Endodermal cell (in vitro differentiated cells): ENCODE measurements at places on chromosomes 2 and 18.

DNA sequence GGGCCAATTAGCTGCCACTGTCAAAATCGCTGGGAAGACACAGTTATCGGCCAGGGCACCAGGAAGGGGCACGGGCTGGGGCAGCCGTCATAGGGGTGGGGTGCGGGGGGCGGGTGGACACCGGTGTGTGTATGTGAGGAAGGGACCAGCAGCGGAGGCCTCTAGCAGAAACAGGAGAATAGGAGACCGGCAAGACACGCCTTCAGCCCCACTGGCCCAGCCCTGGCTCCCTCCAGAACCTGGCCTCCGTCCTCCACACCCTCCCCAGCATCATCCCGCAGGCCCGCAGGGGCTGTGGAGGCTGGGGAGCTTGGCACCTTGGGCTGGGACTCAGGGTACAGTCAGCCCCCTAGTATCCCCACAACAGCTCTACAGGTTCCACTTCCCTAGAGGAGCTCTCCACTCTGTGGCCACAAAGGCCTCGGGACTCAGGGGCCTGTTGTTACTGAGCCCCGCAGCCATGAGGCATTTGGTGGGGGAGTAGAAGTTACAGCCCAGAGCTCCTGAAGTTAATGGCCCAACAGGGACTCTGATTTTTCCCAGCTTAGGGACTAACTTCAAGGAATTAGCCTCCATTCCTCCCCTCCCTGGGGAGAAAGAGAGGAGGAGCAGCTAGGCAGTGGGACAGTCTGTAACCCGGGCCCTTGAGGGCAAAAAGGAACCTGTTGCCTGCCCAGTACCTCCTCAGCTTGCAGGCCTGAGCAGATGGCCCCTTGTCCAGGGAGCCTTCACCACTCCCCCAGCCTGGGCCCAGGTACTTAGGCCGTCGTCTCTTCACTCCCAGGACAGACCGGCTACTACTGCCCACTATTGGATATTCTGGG lies 19.9 kb downstream of the SH2D6 start:
- peak; percentile 79 for DNase-seq

DNA sequence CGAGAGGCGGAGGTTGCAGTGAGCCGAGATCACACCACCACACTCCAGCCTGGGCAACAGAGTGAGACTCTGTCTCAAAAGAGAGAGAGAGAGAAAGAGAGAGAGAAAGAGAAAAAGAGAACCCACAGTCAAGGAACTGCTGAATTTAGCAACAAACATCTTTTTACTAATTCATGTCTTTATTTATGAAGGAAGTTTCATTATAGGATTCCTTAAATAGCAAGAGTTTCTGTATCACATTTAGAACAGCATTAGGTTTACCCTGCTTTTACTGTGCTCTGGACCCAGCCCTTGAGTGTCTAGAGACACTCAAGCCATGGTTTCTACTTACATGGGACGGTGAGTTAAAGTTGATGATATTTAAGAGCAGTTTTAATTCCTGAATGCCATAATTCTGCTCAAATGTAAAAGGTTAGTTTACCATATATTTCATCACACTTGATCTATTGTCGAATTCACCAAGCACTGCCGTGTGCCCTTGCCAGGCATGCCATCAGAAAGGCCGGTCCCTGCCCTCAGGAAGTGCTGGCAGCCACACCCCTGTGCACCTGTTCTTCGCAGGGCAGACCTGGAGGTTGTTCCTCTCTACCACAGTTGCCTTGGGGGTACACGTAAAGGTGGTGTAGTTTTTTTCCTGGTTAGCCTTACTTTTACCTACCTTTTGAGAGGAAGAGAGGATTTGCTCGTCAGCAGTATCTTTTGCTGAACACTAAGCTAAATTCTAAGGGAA lies 153.3 kb downstream of the LDLRAD4 start:
- DNase-seq = no peak

- DNase-seq = no peak
These were observed 32.2 kb upstream of the RPE start for GRCh38 chr2:209970271-209970670.

DNA sequence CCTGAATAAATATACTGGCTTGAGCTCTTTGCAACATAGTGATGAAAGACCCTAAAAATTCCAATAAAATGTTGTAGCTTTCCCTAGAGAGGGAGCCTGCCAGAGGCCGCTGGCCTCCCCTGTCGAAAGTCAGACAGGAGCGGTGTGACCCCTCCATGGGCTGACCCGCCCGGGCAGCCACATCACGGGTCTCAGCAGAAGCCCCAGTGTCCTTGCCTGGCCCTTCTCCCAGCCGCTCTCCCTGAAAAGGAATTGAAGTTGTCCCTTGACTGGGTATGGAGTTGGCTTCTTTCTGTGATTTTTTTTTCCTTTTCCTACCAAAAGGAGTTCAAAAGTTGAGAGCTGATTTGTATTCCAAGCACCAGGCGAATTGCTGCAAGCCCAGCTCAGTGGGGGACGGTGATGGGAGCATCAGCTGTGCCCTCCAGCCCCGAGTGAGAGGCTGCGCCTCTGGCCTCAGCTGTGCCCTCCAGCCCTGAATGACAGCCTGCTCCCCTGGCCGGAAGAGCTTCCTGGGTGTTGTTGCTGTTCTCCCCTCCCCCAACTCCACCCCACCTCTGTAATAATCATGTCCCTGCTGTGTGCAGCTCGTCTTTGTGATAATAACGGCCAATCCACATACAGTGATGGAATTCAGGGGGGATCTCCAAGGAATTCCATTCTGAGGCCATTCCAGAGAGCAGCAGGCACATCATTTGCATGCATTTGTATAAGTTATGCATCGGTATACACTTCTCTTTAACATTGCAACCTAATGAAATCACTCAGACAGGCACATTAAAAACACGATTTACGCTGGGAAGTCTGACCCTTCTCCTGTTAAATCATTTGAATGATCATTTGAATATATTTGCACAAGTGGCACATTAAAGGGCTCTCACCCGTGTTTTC lies 501.0 kb downstream of the EIPR1 start:
- peak; percentile 47 for DNase-seq

DNA sequence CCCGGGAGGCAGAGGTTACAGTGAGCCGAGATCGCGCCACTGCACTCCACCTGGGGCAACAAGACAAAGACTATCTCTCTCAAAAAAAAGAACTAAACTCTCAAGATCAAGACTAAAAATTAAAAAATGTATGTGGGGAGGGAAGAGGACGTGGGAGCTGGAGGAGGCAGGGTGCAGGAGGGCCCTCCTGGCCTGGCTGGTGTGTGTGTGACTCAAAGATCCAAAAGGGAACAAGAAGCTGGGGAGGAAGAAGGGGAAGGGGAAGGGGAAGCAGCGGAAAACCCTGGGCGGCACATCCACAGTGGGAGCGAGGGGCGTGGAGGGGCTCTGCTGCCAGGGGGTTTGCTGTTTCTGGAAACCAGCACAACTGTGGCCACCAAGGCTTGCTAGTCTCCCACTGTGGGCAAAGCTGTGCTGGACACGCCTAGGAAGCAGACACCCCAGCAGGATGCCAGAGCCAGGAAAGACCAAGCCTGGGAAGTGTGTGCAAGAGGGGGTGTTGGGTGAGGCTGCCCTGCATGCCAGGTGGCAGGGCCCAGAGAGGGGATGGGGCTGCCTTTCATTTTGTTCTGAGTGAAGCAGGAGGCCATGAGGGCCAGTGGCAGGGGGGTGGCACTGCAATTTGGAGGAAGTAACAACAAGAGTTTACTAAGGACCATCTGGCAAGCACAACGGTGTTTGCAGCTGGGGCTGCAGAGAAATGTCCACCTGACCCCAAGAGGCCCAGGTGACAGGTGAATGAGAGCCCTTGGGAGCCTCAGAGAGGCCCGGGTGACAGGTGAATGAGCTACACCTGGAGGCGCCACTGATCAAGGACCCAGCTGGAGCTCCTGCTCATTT lies 44.5 kb downstream of the ANO7 start:
- no peak for DNase-seq

DNA sequence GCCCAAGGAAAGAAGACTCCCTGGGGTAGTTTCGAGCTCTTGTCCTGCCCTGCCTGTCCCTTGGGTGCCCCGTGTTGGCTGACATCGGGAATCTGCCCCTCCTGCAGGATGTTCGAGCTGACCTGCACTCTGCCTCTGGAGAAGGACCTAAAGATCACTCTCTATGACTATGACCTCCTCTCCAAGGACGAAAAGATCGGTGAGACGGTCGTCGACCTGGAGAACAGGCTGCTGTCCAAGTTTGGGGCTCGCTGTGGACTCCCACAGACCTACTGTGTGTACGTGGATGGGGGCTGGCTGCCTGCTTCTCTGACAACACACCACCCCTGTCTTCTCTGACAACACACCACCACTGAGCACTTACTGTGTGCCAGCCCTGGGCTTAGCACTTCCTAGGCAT lies 210.8 kb downstream of the DYSF start:
- peak; percentile 35 for DNase-seq

- peak; percentile 87 for DNase-seq
These were observed at the start of gene GPR55 for GRCh38 chr2:230924470-230925341. GPR55 (minus strand) TSS chr2:230925242; CDS start chr2:230910962, 14,280 bp downstream.

- peak; percentile 87 for DNase-seq
These were observed 919 bp upstream of the PCBP1 start for GRCh38 chr2:70086278-70086837.

GRCh38 chr2:190459881-190460280 lies 51.7 kb downstream of the MFSD6 start:
- DNase-seq = no peak

DNA sequence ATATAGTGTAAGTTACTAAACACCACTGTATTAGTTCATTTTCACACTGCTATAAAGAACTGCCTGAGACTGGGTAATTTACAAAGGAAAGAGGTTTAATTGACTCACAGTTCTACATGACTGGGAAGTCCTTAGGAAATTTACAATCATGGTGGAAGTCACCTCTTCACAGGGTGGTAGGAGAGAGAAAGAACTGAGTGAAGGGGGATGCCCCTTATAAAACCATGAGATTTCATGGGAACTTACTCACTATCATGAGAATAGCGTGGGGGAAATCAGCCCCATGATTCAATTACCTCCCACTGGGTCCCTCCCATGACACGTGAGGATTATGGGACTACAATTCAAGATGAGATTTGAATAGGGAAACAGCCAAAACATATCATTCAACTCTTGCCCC lies 618.0 kb downstream of the NYAP2 start:
- no peak for DNase-seq

DNA sequence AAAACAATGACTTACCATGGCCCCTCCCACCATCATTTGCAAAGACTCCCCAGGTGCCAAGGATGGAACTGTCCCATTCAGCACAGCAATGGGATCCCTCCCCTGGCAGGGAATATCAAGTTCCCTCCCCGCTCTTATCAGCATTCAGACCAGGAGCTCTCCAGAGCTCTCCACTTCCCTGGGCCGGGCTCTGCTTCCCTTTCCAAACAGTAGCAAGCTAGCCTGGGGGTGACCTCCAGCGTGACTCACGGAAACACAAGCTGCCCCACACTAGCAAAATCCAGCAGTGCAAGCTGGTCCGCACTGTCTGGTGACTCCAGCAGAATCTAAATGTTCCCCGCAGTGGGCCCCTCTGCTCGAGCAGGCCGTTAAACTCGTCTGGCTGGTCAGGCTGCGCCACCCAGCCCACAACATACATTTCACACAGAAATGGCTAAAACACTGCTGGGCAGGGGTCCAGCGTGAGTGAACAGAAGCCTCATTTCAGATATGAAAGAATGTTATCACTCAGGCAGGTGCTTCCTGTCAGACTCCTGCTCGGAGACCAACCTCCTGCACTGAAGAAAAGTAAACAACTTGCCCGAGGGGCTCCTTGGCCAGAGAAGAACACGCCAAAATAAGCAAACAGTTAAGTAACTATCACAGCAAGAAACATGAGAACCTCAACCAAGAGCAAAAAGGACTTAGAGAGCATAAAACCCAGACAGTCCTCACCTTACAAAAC lies 33.9 kb downstream of the STAT1 start:
- no peak for DNase-seq

- no peak for DNase-seq
These were observed 820.4 kb downstream of the GALR1 start for GRCh38 chr18:78069784-78070664.

DNA sequence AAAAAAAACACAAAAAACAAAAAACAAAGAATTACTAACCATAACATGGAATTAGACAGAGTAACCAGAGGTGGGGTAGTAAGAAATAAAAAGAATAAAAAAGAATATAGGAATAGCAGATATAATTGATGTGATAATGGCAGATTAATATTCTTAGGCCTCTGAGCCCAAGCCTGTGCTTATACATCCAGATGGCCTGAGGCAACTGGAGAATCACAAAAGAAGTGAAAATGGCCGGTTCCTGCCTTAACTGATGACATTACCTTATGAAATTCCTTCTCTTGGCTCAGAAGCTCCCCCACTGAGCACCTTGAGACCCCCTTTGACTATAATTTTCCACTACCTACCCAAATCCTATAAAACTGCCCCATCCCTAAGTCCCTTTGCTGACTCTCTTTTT lies 95.1 kb upstream of the MSH6 start:
- no peak for DNase-seq

DNA sequence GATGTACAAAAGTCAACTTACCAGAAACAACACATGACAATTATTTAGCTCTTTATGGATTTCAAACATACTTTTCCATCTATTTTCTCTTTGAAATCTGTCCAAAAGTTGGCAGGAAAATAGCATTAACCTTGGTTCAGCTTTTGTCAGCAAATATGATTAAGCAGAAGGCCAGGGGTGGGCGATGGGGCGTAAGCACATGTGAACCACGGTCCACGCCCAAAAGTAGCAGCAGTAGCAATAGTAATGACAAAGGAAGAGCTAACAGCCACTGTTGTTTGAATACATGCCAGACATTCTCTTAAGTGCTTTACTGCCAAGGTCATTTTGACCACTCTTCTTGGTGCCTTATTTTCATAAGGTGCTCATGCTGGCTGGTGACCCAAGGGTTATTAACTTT lies 73.5 kb downstream of the ANTXR1 start:
- no peak for DNase-seq

GRCh38 chr2:237048595-237048994 lies 37.1 kb upstream of the COPS8 start:
- no peak for DNase-seq

DNA sequence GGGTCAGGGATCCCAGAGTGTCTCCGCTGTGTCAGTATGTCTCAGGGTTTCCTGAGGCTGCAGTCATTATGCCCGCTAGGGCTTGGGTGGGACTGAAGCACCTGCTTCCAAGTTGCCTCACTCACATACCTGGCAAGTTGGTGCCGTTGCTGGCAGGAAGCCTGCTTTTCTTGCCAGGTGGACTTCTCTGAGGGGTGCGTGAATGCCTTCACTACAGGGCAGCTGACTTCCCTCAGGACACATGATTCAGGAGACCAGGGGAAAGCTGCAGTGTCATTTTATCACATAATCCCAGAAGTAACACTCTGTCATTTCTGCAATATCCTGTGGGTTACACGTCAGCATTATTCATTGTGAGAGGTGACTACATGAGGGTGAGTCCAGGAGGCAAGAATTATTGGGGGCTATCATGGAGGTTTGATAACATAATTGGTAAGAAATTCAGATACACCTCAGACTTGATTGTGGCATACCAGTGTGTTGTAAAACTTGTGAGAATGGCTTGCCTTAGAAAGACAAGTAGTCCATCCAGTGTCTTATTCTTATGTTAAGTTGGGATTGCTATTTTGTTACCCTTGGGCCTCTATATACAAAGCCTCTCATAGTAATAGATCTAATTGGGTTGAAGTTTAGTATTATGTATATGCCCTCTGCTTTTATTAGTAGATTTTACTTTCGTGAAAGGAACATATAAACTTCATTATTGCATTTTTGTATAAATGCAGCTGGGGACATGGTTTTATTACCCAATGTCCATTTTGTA lies 44.1 kb downstream of the NEDD4L start:
- DNase-seq = peak; percentile 65
